ENCODE measurements at places on chromosomes 6 and 20. TPM values are rescaled to one million over a fixed set of nuclear protein-coding genes. Genes with fewer than 3 reads are reported as not detected.

Gene OR2J3
- total RNA-seq, result not detected

DNA sequence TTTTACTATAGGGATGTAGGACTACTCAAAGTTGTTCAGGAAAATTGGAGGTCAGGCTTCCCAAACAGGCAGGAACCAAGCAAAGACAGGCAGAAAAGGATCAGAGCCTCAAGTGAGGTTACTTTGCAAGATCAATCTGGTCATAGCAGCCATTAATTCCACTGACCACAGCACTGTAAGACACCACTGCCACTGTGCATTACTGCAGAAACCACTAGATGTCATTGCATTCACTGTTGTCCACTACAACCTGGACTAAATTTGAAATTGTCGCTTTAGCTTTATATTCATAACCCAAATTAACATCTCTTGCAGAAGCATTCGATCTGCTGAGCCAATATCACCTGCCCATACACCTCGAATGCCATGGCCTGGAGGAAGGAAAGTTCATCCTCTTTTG is 126.9 kb upstream of the UFL1 start:
- DNase-seq, result no peak

DNA sequence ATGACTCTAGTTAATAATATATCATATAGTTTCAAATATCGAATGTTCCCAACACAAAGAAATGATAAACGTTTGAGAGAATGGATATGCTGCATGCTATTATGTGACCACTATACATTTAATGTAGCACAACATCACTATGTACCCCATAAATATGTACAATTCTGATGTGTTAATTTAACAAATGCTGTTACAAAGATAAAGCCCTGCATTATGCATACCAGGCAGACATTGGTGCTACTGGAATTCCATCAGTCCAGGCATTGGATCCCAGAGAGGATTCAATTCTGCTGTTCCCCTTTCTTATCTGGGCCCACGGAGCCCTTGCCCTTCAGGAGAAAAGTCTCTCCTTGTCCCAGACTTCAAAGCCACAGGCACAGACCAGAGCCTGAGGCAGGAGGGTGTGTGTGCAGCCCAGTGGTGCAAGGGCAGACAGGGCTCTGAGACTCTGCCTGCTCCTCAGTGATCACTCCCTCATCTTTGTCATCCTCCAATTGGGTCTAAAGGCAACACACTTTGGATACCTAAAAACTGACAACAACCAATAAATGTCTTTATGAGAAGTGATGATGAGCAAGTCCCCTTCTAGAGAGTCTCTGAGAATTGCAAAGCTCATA is 45.2 kb downstream of the PSMG4 start:
- DNase-seq, result no peak

DNA sequence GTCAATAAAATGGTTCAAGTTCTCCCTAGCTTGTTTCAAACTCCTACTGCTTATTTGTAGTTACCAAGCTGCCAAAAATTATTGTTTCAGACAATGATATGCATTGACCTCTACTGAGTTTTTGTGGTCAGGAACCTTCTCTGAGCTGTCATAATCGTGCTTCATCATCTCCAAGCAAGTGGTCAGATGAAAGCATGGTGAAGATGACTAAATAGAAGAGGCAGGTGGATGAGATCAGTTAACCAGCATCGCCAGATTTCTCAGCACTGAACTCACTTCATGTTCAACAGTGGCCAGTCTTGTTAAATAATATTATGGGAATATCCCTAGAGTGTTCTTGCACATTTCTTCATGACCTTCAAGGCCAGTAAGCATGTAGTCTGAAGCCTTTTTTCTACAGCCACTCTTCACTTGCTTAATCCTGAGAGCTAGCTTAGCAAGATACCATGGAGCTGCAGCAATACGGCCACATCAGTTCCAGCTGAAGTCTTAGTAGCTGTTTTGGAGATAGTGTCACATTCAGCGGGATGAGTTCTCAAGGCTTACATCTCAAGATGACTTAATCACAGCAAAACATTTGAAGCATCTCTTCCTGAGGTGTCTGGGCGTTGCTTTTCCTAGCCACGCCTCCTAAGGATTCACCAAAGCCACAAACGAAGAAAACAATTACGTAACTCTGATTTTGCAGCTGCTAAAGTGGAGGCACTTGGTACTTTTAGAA is 101.6 kb upstream of the TMEM30A start:
- no peak for DNase-seq

DNA sequence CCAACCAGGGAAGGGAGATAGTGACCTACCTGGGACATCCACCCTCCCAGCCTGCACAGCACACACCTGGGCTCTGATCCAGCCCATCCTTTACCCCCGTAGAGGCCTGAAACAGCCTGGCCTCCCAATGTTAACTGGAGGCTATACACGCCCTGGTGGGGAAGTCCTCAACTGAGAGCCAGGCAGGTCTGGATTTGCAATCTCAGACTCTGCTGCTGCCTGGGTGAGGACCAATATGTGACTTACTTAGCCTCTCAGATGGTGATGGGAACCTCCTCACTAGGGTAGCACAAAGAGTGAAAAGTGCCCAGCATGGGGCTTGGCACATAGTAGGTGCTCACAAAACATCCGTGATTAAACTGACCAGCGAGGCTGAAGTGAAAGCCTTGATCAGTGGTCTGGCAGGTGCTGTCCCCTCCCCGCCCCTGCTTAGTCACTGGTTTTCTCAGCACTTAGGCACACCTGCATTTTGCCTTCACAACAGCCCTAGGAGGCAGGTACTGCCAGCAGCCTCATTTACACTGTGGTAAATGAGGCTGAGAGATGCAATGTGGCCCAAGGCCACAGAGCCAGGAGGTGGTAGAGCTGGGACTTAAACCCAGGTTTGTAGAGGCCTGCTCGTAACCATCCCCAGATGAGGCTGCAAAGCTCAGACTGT is 12.4 kb downstream of the PEDS1 start:
- DNase-seq, result no peak

GRCh38 chr20:44731657-44732056 is 14.0 kb upstream of the KCNK15 start:
- DNase-seq, result no peak

DNA sequence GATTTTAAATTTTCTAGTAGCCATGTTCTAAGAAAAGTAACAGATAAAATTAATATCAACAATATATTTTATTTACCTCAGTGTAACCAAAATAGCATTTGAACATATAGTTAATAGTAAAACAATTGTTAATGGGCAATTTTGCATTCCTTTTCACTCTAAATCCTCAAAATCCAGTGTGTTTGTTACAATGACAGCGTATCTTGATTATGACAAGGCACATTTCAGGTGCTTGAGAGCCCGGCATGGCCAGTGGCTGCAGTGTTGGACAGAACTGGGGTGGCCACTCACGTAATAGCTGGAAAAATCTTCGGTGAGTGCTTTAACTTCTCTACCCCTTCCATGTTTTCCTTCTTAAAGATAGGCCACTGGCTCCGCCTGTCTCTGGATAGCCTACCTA is 248.0 kb upstream of the RREB1 start:
- no peak for DNase-seq

GRCh38 chr6:75402296-75402695 is 91.3 kb downstream of the FILIP1 start:
- no peak for DNase-seq

DNA sequence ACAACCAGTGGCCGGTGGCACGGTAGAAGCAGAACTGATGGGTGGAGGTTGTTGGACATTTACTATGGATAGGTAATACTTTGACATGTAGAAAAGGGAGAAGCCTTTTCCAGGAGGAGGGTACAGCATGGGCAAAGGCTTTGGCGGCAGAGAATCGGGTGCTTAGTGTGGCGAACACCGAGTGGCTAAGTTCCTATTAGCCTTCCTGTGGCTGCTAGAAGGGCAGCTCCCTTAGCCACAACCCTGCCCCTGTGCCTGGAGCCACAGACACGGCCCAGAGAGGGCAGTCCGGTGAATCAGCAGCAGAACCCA is 37.9 kb upstream of the TGM2 start:
- peak; percentile 16 for DNase-seq

Gene GSTA3
- not detected for total RNA-seq

Gene TTK
- 5.7 TPM for total RNA-seq

Gene PTPRA
- 135 TPM for total RNA-seq

DNA sequence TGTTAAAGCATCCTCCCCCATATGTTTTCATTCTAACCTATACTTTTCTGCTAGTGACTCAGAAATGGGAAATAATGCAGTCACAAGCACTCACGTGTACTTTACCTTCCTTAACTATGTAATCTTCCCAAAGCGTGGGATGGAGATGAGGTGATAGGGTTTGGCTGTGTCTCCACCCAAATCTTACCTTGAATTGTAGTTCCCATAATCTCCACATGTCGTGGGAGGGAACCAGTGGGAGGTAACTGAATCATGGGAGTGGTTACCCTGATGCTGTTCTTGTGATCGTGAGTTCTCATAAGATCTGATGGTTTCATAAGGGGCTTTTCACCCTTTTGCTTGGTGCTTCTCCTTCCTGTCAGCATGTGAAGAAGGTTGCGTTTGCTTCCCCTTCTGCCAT is 35.4 kb downstream of the AGPAT4 start:
- no peak for DNase-seq

Gene ANKEF1
- 4.1 TPM for total RNA-seq

Gene NRSN1
- total RNA-seq, result 22.0 TPM

GRCh38 chr20:8658103-8658502 is 410.8 kb upstream of the PLCB4 start:
- no peak for DNase-seq

Gene LINC00237
- total RNA-seq, result 0.82 TPM

GRCh38 chr6:26311012-26311384 is 54.0 kb upstream of the BTN3A2 start:
- DNase-seq, result no peak

Gene C6orf163
- total RNA-seq, result 4.9 TPM

DNA sequence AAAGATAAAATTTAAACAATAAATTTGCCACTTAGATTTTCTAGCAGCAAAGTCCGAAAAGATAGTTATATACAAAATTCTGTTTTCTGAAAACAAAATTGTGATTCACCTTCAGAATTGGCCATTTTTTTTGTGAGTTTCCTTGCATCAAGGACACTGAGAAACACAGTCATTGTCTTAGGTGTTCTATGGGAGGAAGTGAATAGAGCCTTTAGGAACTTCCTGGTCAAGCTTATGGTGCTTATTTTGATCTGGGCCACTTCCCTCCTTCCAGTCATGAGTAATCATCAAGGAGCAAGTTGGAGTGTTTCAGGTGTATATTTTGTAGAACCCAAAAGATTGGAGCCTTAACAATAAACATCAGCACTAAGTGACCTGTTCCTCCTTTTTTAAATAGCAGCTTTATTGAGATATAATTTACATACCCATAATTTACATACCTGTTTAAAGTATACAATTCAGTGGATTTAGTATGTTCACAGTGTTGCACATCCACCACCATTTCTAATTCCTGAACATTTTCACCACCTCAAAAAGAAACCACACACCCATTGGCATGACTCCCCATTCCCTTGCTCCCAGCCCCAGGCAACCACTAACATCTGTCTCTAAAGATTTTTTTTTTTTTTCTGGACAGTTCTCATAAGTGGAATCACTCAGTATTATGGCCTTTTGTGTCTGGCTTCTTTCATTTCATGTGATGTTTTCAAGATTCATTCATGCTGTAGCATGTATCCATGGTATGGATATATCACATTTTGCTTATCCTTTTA is 17.6 kb downstream of the TMEM74B start:
- no peak for DNase-seq

Gene CCN2
- 4.1 TPM for total RNA-seq

DNA sequence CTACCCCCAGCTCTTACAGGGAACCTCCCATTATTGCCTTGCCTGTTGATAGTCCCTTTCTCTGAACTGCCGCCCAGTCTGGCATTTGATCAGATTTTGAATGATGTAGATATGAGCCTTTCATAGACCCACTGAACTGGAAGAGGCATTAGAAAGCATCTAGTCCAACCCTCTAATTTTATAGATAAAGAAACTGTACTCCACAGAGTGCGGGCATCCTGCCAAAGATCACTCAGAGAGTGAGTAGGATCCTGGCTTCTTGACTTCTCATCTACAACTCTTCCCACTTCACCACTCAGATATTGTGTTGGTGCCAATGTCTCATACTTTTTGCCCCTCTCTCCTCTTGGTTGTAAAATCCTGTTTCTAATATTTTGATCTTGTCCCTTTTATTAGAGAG is 179.2 kb upstream of the BMP2 start:
- DNase-seq, result no peak

GRCh38 chr6:34924831-34925625 is 36.0 kb downstream of the ANKS1A start:
- DNase-seq, result no peak

Gene FAM50B
- 22.0 TPM for total RNA-seq

GRCh38 chr6:161265975-161266374 is 7.9 kb downstream of the AGPAT4 start:
- no peak for DNase-seq

Gene RNF39
- not detected for total RNA-seq

GRCh38 chr6:42338744-42339222 is 112.9 kb downstream of the TRERF1 start:
- DNase-seq, result no peak

DNA sequence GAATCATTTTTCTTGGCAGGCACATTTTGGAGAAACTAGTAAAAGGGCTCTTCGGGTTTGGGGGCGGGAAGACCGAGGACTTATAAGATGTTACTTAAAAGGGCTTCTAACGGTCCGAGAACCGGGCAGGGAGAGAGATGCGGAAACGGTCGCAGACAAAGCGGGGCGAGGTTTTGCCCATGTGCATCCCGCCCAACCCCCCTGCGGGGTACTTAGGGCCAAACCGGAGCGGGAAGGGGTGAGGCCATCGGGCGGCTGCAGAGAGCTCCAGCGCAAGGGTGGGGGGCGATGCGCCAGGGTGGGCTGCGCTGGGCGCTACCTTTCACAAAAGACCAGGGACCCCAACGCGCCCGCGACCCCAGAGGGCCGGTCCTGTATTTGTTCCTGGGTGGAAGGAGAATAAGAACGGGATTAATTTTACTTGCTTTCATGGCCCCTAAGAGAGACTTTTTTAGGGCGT is 616 bp downstream of the TUBB start:
- DNase-seq, result peak; percentile 48

GRCh38 chr6:35330541-35331119 is 11.7 kb upstream of the PPARD start:
- no peak for DNase-seq

DNA sequence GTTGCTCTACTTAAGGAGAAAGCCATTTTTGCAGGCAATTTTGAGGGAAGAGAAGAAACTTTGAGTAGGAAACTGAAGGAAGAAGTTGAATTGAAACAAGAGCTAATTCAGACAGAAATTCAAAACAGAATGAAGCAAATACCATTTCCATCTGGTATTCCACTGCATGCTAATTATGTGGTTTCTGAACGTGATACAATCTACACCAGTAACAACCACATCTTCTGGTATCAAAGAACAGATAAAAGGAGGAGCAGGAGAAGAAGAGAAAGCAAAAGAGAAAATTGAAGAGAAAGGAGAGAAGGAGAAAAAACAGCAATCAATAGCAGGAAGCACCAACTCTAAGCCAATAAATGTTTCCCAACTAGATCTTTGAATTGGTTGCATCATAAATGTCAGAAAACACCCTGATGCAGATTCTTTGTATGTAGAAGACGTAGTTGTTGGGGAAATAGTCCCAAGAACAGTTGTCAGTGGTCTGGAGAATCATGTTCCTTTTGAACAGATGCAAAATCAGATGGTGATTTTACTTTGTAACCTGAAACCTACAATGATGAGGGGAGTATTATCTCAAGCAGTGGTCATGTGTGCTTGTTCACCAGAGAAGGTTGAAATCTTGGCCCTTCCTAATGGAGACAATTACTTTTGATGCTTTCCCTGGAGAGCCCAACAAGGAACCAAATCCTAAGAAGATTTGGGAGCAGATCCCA is 132.4 kb downstream of the MACROD2 start:
- DNase-seq, result no peak

All from frontal cortex (tissue), 4 donors.